ENCODE measurements at places on chromosomes 13 and 19. TPM values are rescaled to one million over a fixed set of nuclear protein-coding genes. Genes with fewer than 3 reads are reported as not detected.

DNA sequence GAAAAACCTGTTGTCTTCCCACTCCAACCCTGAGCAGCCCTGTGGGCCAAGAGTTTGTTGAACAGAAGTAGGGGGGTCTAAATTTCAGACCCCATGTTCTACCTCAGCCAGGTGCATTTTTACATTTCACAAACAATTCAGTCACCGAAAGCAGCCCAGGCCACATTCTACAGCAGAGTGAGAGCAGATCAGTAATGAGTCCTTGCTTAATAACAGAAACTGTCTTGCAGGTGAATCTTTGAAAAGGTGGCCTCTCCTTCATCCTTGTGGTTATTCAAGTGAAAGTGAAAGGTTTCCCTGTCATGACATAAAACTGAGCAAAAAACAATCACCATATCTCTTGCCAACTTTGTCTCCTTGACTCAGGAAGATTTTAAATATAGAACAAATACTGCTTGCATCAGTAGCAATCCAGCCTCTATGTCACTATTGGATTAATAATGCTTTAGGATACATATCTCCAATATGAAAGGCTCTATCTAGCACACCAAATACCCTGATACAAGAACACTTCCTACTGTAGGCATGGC, 670.2 kb downstream of the DIAPH3 start:
- no peak for DNase-seq

- DNase-seq, result no peak
Measured at GRCh38 chr19:2323707-2324106, 4.7 kb downstream of the LSM7 start.

- no peak for DNase-seq
Measured at GRCh38 chr13:20460761-20461160, 64.9 kb downstream of the CRYL1 start.

DNA sequence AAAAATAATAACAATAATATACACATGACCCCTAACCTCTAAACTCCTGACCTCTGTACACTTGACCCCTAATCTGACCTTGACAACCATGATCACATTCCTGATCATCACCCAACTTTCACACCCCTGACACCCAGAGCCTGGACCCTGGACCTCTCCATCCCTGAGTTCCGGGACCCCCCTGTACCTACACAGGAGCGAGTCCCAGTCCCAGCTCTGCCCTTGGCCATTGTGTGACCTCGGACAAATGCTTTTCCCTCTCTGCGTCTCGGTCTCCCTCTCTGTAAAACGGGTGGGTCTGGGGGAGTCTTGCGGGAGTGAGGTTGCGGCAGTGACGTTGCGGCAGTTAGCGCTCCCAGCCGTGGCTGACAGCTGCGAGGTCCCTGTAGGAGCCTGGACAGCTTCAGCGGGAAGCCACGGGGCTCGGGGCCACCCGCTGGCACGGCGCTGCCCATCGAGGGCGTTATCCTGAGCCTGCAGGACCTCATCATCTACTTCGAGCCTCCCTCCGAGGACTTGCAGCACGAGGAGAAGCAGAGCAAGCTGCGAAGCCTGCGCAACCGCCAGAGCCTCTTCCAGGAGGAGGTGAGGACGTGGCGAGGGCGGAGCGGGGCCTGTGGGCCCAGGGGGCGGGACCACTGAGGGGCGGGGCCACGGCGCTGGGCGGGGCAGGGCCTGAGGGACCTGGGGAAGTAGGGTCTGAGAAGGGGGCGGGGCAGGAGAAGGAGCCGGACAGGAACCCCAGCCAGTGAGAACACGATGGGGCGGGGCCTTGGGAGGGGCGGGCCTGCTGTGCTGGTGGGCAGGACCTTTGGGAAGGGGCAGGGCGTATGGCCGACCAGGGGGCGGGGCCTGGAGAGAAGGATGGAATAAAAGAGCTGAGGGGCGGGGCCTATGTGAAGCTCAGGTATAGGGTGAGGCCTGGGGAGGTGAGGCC, 19.2 kb downstream of the RYR1 start:
- no peak for DNase-seq

- no peak for DNase-seq
Measured at GRCh38 chr13:75165543-75166230, 316.3 kb downstream of the TBC1D4 start.

DNA sequence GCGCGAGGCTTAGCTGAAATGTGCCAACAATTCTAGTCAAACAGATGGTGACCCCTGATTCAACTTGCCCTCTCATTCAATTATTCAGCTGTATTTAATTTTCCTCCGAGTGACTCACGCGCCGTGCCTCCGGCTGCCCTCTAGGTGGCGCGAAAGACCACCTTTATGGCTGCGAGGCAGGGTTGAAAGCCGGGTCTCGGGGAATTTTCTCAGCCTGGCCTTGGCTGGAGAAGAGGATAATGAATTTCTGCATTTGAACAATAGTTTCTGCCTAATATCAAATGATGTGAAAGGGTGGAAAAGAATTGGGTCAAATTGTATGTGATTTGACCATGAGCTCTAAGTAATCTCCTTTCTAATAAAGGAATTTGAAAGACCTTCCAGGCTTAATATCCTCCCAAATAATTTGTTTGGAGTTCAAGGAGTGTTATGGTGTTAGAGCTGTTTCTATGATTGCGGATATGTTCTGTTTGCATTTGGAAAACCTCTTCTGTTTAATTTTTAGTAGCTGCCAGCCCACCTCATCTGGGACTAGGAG, 310.9 kb downstream of the ZNF536 start:
- DNase-seq, result peak; percentile 75

DNA sequence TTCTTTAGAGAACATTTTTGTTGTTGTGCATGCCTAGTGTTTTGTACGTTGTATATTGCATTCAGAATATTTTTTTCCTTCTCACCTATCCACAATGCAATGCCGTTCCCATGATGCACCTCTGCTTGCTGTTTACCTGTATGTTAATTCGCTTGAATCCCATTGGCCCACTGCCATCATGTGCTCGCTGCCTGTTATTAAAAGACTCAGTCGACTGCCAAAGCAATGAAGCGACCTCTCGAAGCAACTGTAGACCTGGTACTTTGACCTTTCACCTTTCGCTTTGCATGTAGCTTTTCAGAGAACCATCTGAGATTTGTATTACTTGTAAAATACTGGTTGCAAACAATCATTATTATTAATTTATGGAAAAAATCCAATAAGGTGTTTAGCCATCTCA, 77.4 kb upstream of the RAP2A start:
- no peak for DNase-seq

DNA sequence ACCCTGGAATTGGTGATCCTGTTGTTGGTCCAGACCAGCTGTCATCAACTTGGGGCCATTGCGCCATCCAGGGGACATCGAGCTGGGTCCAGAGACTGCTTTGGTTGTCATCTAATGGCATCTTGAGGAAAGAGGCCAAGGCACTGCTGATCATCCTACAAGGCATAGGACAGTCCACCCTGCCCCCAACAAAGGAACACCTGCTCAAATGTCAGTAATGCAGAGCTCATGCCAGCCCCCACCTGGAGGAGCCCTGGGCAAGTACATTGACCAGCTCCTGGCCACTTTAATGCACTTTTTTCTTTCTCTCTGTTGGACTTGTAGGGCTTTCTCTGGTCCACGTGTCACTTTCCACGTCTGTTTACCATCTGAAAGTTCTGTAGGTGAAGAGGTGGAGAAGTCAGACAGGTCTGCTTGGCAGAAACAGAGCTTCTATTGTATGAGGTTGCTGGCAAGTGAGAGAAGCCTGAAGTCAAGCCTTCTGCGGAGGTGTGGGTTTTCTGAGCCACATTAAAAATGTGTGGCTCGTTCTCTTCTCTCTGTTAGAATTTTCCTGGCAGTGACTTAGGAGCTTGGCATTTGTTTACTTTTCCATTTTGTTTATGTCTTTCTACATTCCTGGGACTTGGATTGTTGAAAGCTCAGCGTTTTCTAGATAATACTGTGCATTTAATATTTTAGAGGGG, 124.0 kb upstream of the RNF113B start:
- no peak for DNase-seq

DNA sequence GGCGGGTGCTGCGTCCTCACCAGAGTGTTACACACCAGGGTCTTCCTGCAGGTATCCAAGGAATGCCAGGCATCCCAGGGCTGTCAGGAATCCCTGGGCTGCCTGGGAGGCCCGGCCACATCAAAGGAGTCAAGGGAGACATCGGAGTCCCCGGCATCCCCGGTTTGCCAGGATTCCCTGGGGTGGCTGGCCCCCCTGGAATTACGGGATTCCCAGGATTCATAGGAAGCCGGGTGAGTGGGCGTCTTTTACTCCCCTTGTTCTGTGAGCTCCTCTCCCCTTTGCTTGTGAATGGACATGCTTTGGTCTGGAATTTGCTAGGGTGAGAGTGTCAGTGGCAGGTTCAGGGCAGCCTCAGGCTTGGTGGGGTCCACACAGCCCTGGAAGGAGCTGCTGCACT, 75.9 kb downstream of the RAB20 start:
- DNase-seq, result no peak

DNA sequence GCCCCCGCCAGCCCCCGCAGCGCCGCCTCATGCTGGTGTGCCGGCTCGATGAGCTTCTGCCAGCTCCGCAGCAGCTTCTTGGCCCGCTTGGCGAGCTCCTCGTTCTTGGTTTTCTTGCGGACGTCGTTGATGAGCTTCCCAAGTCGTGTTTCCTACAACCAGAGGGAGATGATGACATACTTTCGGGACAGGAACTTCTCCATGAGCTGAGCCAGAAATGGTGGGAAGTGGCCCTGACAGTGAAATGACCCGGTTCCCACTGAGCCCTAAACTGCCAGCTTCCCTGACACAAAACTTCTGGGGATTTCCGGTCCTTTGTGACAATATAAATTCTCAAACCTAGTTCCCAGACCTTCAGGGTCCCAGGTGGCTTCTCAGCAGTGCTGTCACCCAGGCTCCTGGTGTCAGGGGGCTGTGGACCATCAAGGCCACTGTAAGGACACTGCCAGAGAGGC, 5.3 kb upstream of the SLC35E1 start:
- DNase-seq, result no peak

DNA sequence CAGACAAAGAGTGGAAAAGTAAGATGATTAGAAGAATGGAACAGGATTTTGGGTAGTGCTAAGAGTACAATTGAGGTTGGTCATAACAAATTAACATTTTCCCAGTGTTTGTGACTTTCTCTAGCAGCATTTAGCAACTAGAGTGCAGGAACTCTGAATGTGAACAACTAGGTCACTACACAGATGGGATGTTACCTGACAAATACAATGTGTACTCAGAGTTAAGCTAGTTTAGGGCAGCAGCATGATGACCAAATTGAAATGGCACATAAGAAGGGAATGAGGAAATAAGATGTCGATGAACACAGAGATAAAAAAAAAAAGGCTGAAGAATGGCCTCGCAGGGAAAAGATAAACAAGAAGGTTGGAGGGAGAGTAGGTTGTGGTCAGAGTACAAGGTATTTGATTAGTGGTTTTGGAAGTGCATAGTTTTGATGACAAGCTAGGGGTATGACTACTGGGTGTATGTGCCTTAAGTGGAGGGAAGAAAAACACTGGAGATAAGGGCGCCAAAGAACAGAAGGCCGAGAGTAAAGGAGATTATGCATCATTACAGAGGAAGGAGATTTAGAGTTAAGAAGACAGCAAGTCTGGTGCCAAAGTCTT, 381.1 kb downstream of the FGF14 start:
- DNase-seq, result no peak

GRCh38 chr19:34257559-34257924, 3.2 kb downstream of the GARRE1 start:
- no peak for DNase-seq

GRCh38 chr19:42345191-42345812, 19.9 kb downstream of the MEGF8 start:
- no peak for DNase-seq

DNA sequence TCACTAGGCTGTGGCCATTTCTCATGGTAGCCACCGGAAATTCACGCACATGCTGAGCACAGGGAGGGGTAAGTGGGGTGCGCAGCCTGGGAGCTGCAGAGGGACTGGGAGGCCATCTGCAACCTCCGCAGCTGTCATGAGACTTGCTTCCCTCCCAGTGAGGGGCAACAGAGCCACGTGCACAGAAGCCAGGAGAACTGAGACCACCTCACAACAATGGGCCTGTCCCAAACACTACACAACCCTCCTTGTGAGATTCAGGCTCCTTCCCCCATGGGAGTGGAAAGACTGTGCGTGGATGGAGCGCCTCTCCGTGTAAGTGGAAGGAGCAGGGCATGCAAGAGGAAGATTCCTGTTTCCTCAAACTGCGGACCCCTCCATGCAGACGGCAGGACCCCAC, 8.8 kb downstream of the C3 start:
- no peak for DNase-seq

GRCh38 chr13:38686577-38687245, at the start of gene FREM2:
Gene FREM2 (plus strand): TSS chr13:38687077. CDS start chr13:38687345, 268 bp downstream.
- DNase-seq, result peak; percentile 91

DNA sequence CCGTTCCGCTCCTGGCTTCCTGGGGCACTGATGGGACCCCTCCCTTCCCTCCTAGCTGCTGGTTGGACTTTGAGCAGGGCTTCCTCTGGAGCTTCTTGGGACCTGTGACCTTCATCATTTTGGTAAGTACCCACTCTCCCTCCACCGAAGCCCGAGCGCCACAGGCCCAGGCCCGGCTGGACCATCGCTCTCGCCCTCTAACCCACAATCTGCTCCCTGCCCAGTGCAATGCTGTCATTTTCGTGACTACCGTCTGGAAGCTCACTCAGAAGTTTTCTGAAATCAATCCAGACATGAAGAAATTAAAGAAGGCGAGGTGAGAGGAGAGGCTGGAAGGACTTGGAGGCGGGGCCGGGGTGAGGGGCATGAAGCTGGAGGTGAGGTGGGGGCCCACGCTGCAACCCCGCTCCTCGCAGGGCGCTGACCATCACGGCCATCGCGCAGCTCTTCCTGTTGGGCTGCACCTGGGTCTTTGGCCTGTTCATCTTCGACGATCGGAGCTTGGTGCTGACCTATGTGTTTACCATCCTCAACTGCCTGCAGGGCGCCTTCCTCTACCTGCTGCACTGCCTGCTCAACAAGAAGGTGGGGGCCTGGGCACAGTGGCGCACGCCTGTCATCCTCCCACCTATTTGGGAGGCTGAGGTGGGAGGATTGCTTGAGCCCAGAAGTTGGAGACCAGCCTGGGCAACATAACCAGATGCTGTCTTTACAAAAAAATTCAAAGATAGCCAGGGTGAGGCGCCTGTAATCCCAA, 12.3 kb downstream of the DDX39A start:
- DNase-seq, result no peak

GRCh38 chr19:32976223-32976805, 4.3 kb downstream of the FAAP24 start:
- DNase-seq, result peak; percentile 36

Gene CGB7
- polyA plus RNA-seq, result 1.6 TPM

Gene POMP
- 76.1 TPM for polyA plus RNA-seq

Gene TEX26
- polyA plus RNA-seq, result 2.9 TPM

Gene LYPD5
- 0.41 TPM for polyA plus RNA-seq

Gene ZNF154
- polyA plus RNA-seq, result 36.1 TPM

Measured in renal cortex interstitium (tissue), 15 donors.